WERI-Rb-1 (cell line): ENCODE measurements at places on chromosomes 2 and 18.

- no peak for DNase-seq
Observed at GRCh38 chr18:7844017-7844416, 276.9 kb downstream of the PTPRM start.

DNA sequence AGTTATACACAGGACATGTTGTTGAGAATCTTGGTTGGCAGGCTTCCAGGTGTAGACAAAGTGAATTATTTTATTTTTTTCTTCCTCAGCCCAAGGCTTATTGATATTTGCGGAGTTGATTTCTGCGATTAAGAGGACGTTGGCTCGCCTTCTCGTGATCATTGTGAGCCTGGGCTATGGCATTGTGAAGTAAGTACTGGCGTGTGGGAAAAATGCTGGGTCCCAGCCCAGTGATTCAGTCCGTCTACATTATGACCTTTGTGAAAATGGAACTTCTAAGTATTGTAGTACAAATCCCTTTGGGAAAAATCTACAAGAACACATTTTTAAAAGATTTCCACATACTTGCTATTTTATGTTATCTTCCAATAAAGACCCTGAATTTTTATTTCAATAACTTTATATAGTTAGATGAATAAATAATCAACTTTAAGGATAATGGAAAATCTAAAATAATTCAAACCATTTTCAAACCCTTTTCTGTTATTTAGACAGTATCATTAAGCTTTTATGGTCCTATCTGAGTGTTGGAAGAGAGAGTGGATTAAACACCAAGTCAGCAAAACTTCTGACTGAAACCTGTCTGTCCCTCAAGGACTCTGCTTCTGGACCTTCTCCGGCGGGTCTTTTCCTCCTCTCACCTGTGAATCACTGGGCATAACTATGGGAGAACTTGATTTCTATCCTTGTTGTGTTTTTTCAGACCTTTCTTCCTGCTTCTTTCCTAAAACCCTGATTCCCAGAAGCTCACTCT, 31.0 kb downstream of the TMEM87B start:
- no peak for DNase-seq

DNA sequence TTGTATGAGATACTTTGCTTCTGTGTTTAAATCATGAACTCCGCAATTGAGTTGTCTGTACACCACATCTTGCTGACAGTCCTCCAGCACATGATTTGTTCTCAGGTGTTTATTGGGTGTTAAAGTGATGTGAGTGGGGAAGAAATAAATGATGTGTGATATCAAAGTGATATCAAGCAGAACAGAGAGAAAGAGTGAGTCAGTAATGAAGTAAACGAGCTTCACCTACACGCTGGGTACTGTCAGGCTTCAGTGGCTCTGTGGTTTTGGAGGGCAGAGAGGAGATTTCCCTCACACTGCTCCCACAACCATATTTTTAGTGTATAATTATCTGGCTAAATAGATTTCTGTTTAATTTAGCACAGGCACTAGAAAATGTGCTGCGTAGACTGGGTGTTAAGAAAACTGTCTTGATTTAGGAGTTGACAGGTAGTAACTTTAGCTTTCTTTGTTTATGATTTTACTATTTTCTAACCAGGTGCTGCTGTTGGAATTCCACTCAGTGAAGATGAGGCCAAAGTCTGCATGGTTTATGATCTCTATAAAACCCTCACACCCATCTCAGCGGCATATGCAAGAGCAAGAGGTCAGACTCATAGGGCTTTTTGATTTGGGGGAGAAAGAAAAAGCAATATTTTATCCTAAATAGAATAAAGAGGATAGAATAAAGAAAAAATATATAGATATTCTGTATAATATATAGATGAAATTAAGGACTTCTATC, 21.2 kb downstream of the ATIC start:
- DNase-seq = no peak

DNA sequence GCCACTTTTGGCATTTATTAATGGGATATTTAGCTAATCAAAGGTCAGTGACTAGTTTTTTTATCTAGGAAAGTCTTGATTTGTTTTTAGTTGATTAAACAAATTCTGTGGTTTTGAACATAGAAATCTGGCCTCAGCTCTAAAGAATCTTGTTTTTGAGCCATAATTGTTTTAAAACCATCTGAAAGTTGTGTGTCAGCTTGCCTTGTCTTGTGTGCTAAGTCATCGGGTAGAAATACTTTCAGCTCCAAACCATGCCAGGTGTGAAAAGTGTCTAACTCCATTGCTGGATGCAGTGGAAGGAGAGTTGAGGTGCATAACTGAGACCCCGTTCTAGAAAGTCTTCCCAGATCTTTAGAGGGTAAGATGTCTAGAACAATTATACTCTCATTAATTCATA, 22.7 kb downstream of the FARP2 start:
- DNase-seq = no peak

- no peak for DNase-seq
Observed at GRCh38 chr18:65651192-65651591, 99.6 kb upstream of the CDH7 start.

DNA sequence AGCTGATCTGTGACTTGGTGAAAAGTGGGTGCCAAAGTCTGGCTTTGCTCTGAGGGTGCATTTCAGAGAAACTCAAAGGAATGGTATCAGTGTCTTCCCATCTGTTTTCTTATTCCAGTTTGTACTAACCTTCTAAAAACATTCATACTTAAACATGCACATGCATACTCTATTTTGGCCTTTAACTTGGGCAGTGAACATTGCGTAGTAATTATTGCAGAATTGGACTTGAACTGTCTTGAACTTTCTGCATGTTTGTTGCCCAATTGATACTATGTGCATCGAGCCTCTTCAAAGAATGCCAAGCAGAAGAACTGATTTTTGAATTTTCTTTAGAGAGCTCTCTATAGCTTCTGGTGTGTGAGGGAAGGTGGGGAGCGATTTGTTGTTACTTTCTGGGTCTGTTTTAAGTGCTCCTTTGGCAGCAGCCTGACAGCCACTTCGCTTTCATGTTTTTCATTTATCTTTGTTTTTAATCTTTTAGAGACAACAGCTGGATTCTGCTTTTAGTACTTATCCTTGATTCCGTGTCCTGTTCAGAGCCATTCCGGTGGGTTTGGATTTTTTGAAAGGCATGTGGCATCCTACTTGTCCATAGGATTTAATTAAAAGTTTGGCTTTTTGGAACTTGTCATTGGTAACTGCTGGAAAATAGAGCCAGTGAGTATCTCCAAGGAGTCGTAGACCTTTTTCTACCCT, 159.2 kb downstream of the RAPGEF4 start:
- DNase-seq = no peak

- no peak for DNase-seq
Observed at GRCh38 chr2:202689459-202689858, 54.7 kb downstream of the FAM117B start.

DNA sequence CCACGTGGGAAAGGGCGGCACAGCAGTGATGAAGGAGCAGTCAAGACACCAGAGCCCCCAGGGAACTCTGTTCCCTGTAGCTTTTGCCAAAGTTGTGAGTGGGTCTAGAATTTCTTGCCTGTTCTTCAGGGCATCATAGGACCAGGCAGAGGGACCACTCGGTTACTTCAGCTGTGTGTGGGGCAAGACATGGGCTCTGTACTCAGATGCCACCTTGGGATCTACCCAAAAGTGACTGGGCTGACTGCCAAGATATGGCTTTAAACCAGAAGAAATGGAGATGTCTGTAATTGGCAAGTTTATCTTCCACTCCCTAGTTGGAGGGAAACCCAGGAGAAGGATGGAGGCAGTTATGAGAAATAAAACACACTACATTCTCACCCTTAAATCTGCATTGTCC, 29.6 kb downstream of the KCNF1 start:
- DNase-seq = no peak

GRCh38 chr18:39938676-39939608, 2016.1 kb upstream of the PIK3C3 start:
- no peak for DNase-seq
